ENCODE measurements at places on chromosomes 2 and 18.

DNA sequence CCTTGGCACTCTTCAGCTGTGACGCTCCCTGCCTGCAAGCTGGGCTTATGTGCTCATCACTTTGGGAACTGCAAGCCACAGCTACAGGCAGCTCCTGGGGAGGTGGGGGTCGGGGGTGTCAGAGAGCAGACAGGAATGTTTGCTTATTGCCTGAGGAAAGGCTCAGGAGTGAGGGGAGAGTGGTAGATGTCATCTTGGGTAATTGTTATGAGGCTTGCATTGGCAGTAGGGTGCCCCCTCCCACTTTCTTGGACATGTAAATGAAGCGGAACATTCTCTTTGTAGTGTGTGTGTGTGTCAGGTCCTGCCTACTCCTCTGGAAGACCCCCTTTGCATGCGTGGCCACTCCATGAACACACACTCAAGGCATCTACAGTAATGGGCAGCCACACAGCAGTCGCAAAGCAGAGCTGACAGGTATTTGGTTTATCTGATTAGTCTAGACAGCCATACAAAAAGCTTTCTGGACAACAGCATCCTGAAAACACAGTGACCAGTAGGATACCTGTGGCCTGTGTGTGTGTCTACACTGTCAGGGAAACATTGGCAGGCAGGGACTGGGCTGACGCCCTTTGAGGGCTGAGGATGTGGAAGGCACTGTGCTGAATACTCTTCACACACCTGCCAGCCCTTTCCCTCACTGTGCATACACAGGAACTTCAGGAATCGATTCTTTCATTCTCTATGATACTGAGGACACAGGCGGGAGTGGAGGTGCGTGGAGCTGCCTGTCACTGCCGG lies 17.1 kb upstream of the MC2R start:
- DNase-seq = peak; percentile 38

DNA sequence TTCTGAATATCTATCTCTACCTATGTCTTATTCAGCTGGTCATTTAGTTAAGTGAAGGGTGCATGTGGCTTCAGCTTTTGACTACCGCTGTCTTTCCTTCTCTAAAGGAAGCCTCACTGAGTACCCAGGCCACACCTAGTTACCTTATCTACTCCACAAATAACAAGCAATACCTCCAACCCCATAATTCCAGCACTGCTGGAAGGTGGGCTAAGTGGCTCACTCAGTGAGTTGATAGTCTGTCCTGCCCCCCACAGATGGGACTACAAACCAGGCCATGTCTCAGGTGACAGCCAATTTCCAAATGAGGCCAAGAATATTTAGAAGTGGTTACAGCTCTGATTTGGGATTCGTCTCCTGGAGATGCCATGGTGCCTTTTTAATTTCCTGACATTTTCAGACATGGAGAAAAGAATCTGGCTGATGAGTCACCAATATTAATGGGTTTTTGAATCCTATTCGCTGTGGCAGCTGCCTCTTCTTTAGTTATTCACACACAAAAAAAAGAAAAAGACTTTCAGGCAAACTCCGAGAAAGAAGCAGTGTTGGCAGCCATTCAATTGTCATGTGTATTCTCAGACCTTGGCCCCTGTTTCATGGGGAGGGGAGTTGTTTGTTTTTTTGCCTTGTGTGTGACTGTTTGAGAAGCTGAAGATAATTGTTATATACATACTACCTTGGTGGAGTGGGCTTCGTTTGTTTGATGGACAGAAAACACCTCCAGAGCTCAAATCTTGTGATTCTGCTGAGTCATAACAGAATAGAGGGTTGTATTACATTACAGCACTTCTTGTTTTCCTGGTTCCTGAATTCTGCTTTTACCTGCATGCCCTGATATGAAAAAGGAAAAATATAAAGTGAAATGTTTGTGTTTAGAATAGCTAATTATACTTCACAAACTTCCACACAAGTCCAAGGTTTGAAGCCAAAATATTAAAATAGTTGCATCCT lies 64.2 kb downstream of the SCG2 start:
- DNase-seq = peak; percentile 18

DNA sequence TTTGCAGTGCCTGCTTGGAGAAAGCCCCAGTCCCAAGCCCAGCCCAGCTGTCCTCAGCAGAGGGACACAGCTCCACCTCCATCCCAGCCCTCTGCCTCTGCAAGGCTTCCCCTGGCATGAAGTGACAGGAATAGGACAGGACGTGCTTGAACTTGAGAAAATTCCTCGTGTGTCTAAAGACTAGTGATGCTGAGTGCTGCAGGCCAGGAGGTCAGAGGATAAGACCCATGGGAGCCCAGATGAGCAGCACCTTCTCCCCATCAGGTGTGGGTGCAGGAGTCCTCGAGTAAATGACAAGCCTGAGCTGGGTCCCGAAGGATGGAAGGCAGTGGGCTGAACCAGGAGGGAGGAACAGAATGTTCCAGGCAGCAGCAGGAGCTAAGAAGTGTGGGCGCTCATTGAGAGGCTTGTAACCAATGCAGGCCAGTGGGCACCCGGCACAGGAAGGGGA lies 67.8 kb upstream of the UXS1 start:
- no peak for DNase-seq

DNA sequence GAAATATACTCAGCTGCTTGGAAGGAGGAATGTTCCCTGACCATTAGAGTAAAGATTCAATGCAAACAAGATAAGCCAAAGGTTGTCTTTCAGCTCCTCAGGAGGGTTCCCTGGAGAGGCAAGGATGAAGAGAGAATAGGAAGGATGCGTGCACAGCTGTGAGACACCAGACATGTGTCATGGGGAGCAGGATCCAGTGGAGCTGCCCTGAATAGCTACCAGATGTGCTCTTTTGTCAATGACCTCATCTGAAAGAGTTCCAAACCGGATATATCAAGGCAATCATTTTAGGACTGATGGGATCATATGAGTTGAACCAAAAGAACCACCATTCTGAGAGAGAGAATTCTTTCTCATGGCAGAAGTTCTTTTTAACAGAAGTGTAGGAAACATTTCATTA lies 490.6 kb downstream of the IRS1 start:
- no peak for DNase-seq

GRCh38 chr2:195543063-195543462 lies 114.0 kb upstream of the SLC39A10 start:
- no peak for DNase-seq

DNA sequence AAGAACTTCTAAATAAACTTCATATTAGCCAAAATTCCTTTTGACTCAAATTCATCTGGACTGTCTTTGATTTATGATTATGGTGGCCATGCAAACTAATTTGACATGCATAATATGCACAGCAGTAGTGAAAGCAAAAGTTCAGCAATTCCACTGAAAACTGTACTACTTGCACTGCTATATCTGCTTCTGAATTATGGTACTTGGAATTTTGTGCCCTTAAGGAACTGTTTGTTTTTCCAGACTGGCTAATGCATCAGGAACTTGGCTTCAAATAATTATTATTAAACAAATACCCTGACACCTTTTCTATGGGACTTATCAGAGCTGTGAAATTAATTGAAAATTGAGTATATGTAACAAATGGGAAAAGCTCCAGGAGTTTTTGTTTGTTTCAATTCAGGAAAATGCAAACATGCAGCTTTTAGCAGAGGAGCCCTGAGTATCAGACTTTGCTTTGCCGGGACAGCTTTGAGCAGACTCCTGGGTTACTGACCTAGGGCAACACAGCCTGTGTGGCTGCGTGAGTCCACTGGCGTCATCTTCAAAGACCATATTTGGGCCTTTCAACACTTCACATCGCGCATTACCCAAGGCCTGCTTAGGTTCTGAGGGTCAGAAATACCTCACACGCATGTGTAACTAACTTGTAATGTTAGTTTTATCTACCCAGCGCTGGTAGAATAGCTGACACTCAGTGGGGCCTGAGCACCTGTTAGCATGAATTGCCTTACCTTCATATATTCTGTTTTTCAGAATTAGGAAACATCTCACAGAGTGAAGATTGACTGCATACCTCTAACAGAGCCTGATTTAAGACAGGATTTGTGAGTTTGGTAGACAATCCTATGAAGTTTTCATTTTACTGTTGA lies 35.4 kb downstream of the CFAP221 start:
- DNase-seq = no peak

DNA sequence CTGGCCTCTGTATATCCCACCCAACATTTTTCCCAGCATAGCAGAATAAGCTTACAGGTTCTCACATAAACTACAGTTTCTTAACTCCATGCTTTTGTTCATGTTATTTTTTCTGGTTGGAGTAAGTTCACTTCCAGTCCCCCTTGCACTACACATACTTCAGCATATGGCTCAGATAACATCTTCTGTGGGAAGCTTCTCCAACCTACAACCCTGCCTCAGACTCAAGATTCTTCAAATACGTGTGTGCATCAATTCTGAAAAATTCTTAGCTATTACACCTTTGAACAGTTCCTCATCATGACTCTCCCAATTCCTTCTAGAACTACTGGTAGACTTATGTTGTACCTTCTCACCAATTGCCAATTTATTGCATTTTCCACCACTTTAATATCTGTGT lies 7.5 kb upstream of the CPLX4 start:
- no peak for DNase-seq

- no peak for DNase-seq
These were observed 52.9 kb upstream of the CAPN13 start for GRCh38 chr2:30860003-30860725.

DNA sequence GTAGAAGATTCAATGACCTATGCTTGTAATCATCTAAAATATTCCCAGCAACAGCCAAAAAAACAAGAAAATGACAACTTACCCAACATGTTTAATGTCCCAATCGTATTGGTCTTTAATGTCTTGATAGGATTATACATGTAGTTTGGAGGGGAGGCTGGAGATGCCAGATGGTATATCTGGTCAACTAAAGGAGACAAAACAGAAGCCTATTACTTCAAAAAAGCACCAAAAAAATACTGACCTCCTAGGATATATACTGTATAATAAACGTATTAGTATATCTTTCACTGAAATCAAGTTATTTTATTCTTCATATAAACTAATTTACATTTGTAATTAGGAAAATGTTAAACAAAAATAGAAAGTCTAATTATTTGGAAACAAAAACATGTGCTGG lies 64.5 kb downstream of the UXS1 start:
- no peak for DNase-seq

DNA sequence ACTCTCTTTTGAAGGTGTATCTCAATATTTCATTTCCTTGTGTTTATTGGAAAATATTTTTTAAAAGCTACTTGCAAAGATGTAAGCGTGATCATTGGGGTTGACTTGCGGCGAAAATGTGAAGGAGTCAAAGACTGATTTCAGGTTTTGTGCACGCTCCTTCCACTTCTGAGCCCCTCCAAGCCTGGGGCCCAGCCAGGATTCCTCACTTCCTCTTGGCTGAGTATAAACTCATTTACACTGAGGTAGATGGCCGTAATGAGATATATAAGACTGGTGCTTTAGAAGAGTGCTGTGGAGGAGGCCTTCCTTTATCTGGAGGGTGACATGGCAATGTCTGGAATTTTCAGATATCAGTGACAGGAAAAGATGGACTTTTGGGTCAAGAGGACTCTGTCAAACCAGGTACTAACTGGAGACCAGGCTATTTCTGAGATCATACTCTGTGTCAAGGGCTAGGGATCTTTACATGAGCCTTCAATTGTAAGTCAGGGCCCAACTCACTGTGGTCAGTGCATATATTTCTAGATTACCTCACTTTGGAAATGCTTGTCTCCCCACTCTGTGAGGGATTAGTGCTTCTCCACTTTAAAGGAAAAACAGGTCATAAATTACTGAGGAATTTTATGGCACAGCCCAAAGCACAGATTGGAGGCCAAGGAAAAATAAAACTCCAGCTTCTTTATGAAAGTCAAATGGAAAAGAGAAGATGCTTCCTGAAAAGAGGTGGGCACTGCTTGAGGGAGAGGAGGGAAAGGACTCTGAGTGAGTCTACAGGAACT lies 22.8 kb downstream of the PRKCE start:
- DNase-seq = no peak

- DNase-seq = no peak
These were observed 65.4 kb downstream of the SATB2 start for GRCh38 chr2:199392363-199392762.

DNA sequence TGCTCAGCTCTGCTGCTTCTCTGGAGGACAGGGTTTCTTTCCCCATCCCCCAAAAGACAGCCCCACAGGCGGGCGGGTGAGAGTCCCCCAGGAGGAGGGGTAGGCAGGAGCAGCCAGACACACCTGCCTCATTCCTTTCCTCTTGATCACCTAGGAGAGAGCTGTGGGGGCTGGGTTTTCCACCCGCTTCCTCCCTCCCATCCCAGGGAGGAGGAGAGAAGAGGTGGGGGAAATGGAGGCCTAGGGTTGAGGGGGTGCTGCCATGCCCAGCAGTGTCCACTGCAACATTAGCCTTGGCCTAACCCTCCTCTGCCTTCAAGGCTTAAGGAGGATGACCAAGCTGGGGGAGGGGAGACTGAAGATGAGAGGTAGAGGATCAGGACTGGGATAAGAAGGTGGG lies 14.7 kb downstream of the WNT10A start:
- DNase-seq = no peak

DNA sequence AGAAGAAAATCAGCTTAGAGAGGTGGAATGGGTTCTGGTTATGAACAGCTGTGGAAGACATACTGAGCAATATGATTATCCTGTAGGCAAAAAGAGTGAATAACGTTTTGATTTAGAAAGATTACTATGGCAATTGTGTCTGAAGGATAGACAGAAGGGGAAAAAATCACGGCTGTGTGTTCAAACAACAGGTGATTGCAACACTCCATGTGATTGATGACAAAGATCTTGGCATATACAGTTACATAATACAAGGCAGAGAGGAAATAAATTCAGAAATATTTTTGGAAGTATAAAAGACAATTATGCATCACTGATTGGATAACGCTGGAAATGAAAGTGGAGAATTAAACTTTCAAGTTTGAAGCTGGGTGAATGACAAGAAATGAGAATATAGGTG lies 58.5 kb upstream of the KCNJ3 start:
- no peak for DNase-seq

DNA sequence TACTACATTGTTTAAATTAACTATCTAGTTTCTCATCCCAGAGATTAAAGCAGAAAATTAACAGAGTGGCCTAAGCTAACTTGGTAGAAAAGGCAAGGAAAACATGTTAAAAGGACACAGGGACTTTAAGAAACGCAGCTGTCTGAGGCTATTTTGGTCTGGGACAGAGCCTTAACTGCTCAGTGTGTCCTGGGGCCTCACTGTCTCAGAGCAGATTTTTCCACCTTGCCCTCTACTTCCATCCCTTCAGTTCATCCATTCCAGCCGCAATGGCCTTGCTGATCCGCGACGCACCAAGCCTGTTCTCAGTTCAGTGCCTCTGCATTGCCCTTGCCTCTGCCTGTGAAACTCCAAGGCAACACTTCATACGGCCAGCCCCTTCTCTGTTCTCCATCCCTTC lies 114.9 kb upstream of the OSR1 start:
- no peak for DNase-seq

DNA sequence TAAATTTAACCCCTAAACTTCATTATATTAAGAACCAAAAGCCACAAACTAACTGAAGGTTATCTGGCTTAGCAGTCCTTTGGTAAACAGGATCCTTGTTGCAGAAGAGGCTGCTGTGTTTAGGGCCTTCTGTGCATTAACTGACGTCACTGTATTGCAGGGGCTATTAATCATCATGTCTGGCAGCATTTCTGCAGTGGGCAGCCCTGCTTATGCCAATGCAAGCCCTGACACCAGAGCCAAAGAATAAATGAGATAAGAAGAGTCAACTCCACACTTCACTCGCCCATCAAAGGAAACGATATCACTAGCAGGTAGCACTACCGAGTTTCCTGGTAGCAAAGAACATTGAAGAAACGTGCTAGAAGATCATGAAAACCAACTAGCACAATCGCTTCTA lies 110.6 kb downstream of the PLEKHM3 start:
- no peak for DNase-seq

Measured in iPS-NIHi11 (cell line).